ENCODE measurements at places on chromosomes 1 and 21.

- DNase-seq: no peak
Observed at GRCh38 chr1:52153898-52154297, 12.0 kb downstream of the ZFYVE9 start.

GRCh38 chr1:14404862-14405301 lies 193.6 kb upstream of the KAZN start:
- DNase-seq: no peak

DNA sequence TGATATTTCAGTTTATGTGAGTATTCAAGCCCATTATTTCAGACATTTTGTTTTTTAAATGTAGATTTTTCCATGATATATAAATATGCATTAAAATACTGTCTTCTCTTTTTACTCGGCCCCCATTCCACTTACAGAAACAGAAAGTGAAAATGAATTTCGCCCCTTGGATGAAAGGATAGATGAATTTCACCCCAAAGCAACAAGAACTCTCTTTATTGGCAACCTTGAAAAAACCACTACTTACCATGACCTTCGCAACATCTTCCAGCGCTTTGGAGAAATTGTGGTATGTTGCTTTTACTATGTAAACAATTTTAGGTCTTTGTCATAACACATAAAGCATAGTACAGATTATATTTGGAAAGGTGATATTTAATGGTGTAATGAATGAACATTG lies 59.9 kb downstream of the ZBTB17 start:
- DNase-seq: no peak

GRCh38 chr1:43505077-43505780 lies 25.5 kb upstream of the PTPRF start:
- no peak for DNase-seq

GRCh38 chr21:45278156-45278911 lies 9.4 kb downstream of the POFUT2 start:
- no peak for DNase-seq

- DNase-seq: no peak
Observed at GRCh38 chr1:112172294-112172882, 182.9 kb upstream of the KCND3 start.

DNA sequence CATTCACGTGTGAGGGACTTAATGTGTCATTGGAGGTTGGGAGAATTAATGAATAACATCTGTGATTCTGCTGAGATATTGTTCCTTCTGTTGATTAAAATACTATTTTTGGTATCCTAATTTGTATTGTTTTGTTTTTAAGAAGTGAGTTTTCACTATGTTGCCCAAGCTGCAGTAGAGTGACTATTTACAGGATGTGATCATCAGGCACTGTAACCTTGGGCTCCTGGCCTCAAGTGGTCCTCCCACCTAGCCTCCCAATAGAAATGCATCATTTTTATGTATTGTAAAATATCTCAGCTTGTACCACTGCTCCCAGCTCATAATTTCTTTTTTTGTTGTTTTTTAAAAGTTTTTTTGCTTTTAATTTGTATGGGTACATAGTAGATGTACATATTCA lies 14.3 kb downstream of the ALG6 start:
- DNase-seq: no peak

- DNase-seq: no peak
Observed at GRCh38 chr1:64041371-64042131, 161.9 kb upstream of the UBE2U start.

DNA sequence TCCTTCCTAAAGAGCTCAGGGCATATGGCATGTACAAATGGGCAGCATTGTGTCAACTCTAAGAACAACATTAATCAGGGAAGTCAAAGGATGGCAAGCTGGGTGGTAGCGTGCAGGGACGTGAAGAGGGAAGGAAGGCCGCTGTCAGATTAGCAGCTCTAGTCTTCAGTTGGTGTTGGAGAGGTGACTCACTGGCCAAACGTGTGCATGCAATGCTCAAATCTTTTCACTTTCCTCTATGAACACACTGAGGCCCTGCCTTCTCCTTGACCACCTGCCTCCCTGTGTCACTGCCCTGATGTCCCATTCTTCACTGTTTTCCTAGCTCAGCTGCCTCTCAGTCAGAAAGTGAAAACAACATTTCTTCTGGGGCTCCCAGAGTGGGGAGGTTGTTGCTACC lies 5.9 kb upstream of the PIGR start:
- DNase-seq: no peak

GRCh38 chr1:42689912-42690311 lies 7.7 kb downstream of the YBX1 start:
- no peak for DNase-seq

GRCh38 chr1:195981448-195982139 lies 626.6 kb downstream of the KCNT2 start:
- no peak for DNase-seq

- DNase-seq: no peak
Observed at GRCh38 chr1:53129891-53130597, 12.4 kb downstream of the SLC1A7 start.

- DNase-seq: no peak
Observed at GRCh38 chr1:76864383-76864782, 2.9 kb upstream of the ST6GALNAC5 start.

- no peak for DNase-seq
Observed at GRCh38 chr1:175361476-175361875, 168.9 kb upstream of the KIAA0040 start.
